ENCODE measurements at places on chromosomes 2 and 18.

GRCh38 chr2:188726626-188727247 lies 247.4 kb upstream of the COL3A1 start:
- DNase-seq = no peak

DNA sequence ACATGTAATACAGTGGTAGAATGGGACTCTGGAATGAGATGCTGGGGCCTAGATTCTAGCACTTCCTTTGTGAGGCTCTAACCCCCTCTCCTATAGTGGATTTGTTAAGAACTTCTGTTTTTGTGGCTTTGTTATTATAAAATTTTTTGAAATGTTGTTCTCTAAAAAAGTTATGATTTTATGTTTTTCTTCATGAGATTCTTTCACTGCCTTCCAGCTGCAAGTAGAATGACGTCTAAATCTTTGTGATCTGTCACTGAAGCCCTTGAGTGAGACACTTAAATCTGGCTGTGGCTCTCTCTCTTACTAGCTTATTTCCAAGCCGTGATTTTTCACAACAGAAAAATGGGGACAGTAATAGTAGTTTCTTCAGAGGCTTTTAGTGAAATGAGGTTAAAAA lies 1.6 kb downstream of the CASP8 start:
- DNase-seq = no peak

- DNase-seq = peak; percentile 34
These were observed 133.5 kb downstream of the TMEM182 start for GRCh38 chr2:102895376-102895775.

GRCh38 chr2:56582570-56582969 lies 398.8 kb downstream of the CCDC85A start:
- no peak for DNase-seq

GRCh38 chr18:23536204-23536603 lies 32.9 kb downstream of the RMC1 start:
- no peak for DNase-seq

Measured in HL-60 (cell line).